ENCODE measurements at places on chromosomes 3 and 15.
A peak's percentile ranks its signal among the peaks of the same experiment; 100 is the strongest.

DNA sequence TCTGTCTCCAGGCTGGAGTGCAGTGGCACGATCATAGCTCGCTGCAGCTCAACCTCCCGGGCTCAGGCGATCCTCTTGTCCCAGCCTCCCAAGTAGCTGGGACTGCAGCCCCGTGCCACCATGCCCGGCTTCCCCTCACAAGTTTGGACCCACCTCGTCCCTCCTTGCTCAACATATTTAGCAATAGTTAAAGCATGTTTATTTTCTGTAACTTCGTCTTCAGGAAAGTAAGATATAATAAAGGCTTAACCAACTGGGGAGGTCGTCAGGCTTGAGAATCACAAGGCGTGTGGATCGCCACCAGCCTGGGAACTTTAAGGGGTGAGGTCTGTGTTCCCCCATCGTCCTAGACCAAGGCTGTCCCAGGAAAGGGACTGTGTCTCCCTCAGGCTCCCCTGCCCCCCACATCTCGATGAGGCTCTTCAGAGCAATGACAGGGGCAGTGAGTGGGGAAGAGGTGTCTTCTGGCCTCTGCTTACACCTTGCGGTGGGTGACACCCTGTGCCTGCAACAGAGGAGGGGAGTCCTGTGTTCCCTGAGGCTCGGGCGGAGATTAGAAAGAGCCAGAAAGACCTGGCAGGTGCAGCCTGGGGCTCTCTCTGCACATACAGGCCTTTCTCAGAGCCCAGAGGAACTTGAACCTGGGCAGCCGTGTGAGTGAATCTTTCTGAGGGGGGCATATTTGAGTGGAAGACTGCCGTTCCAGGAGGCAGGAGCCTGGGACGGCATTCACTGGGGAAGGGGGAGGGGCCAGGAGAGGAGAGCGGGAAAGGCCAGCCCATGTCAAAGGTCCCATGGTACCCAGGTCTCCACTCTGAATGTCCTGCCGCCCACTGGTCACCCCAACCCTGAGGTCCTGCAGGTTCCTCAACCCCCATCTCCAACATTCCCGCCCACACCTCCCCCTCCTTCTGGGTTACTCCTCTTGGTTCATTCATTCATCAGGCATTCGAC lies 152.3 kb downstream of the SMAD6 start:
- DNase-seq = no peak

GRCh38 chr15:65400760-65401610 lies 21.8 kb downstream of the IGDCC4 start:
- peak; percentile 32 for DNase-seq

DNA sequence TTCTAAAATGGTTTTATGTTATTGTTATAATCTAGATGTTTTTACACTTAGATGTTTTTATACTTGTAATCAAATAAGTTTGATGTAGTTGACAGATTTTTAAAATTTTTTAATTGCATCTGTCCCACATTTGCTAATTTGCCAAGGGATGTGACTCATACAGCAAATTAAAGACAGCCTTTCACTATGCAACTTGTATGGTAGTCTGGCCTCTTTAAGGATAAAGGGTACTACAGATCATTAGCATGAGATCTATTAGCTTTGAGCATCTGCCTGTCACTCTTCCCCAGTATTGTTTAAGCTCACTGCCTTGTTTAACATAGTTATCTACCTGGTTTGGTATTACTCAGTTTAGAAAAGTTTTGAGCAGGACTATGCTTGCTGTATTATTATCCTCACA lies 83.0 kb downstream of the NPTN start:
- no peak for DNase-seq

DNA sequence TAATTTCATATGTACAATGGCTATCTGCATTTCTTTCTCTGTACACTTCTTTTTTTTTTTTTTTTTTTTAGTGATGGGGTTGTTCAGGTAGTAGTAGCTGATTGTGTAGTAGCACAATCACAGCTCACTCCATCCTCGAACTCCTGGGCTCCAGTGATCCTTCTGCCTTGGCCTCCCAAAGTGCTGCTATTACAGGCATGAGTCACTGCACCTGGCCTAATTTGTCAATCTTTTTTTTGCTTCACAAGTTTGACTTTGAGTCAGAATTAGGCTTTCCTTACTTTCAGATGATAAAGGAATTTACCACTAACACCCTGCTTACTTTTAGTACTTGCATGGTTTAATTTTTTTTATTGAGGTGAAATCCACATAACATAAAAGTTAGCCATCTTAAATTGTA lies 28.0 kb downstream of the MAP1A start:
- no peak for DNase-seq
